ENCODE measurements at places on chromosomes 1 and 21.

DNA sequence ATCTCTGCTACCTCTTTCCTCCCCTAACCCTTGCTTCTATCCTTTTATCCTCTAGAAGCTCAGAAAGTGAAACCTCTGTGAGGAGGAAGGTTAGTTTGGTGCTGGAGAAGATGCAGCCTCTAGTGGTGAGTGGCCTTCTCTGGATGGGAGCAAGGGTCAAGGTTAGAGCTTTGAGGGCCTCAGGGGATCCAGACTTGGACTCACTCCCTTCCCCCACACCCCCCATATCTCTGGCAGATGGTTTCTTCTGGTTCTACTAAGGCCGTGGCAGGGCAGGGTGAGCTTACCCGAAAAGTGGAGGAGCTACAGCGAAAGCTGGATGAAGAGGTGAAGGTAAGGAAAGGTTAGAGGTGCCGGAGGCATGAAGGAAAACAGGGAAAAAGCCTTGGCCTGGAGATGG is 9.2 kb downstream of the CGN start:
- DNase-seq: no peak

- DNase-seq: peak; percentile 58
Measured at GRCh38 chr1:94983171-94983739, 56.3 kb upstream of the CNN3 start.

GRCh38 chr1:94698356-94698755 is 121.8 kb upstream of the SLC44A3 start:
- no peak for DNase-seq

DNA sequence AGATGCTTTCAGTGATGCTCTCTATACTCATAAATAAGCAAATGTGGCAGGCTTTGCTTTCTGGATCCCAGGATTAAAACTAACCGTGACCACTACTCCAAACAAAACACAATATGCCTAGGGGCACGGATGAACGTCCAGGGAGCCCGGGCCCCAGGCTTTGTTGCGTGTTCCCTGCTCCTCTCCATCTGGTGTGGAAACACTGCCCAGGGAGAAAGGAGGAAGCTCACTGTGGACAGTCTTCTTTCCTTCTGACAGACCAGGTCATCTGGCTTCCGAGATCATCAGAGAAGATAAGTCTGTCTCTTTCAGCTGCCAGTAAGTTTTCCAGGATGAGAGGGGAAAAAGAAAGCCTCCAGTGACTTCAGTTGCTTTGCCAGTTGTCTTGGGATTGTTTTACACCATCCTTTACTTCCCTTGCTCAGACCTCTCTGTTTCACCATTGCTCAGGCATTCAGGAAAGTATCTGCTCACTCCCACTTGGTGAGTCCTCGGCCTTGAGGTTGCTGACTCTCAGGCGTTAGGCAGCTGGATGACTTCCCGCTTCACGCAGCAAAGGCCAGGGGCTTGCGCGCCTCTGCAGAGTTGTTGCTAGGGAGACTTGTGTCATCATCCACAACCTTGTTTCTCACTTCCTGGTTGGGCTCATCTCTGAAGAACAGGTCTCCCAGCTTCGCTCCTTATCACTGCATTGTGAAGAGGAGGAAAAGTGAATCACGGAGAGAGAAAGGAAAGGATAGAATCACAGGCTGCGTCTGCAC is 20.6 kb upstream of the PGD start:
- DNase-seq: peak; percentile 63

GRCh38 chr1:114034567-114035303 is 55.5 kb downstream of the OLFML3 start:
- DNase-seq: no peak

DNA sequence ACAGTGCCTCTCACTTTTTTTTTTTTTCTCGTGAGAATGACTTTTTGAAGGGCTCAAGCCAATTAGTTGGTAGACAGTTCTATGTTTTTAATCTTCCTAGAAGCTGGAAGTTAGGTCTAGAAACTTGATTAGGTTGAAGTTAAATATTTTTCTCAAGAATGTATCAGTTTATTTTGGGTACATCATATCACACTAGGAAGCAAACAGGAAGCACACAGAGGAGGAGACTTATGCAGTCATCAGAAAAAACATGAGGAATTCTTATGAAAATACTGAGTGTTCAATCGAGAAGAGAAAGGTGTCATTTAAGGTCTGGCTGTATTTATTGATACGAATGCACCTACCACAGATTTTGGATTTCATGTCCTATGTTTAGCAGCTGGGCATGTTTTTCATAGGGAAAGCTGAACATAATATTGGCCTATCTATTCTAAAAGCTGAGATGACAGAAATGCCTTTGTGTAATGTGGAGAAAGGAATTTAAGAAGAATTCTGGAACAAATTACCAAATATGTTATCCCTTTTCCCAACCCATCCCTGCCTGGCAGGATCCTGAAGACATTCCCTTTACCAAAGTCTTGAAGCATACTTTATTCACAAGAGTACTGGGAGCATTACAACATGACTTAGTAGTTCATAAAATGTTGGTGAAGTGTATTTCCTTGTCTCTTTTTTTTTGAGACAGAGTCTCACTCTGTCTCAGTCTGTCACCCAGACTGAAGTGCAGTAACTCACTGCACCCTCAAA is 17.5 kb upstream of the ZFP69B start:
- no peak for DNase-seq

- no peak for DNase-seq
Measured at GRCh38 chr1:199878823-199879222, 148.7 kb upstream of the NR5A2 start.
